Thymus (tissue), 14 donors: ENCODE measurements at places on chromosomes 1 and 21.

GRCh38 chr1:61293986-61294504 is 211.7 kb downstream of the NFIA start:
- DNase-seq: no peak

DNA sequence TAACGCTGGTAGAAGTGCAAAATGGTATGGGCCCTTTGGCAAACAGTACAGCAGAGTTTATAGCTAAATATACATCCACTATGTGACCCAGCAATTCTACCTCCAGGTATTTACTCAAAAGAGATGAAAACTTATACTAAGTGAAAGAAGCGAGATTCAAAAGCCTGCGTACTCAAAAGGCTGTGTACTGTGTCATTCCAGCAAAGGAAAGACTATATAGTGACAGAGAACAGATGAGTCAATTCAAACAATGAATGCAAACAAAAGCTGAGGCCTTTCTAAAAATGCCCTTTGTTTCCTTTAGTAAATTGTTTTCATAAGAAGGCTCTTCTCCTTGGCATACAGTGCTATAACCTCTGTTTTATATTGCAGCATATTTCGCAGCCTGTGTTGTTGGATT is 268.8 kb upstream of the CSF3R start:
- no peak for DNase-seq

GRCh38 chr1:196678510-196678884 is 26.7 kb downstream of the CFH start:
- DNase-seq: no peak

- peak; percentile 91 for DNase-seq
Measured at GRCh38 chr1:205227584-205228013, at the start of gene TMCC2. TMCC2 (plus strand) TSS chr1:205227946; CDS start chr1:205228565, 619 bp downstream.

GRCh38 chr1:77063118-77063517 is 156.1 kb downstream of the PIGK start:
- no peak for DNase-seq

DNA sequence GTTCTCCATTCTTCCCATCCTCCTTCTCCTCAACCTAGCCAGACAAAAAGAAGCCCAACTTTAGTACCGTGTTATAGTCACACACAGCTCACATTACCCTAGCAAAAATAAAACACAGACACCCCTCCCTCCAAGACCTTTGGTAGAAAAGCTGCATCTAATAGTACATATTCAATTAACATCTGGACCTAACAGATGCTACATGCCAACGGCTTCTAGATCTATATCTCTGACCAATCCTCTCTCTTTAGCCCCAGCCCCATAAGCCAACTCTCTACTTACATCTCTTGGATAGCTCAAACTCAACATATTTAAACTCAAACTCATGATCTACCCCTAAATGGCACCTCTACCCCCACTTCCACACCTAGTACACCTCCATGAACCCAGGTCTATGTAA is 233.1 kb downstream of the KCNH1 start:
- DNase-seq: no peak

- no peak for DNase-seq
Measured at GRCh38 chr1:198622001-198622400, 16.8 kb upstream of the PTPRC start.

GRCh38 chr1:225987491-225988316 is 11.4 kb downstream of the SDE2 start:
- DNase-seq: no peak

- DNase-seq: no peak
Measured at GRCh38 chr1:150789396-150789795, 18.7 kb downstream of the CTSK start.
